ENCODE measurements at places on chromosomes 5 and 9.

DNA sequence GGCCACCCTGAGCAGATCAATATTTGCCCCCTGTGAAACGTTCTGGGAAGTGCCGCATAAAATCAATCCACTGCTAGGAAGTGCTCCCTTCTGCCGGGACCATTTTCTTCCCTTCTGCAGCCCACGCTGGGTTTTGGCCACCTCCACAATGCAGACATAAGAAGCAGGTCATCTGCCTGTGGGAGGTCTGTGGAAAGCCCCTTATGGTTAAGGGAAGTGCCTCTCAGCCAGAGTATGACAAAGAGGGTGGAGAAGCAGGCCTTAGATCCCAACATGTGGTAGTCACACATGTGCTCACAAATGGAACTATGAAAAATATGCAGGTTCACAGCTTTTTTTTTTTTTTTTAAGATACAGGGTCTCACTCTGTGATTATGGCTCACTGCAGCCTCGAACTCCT is 82.8 kb downstream of the SLC1A3 start:
- no peak overlapping the region for H3K4me3 ChIP-seq
- peaks cover 11% of the 10 kb centered on the region for H3K4me1 ChIP-seq
- H3K27ac ChIP-seq, result no peak overlapping the region
- H3K36me3 ChIP-seq, result no peaks in the 10 kb centered on the region
- DNase-seq, result no peak
- H3K27me3 ChIP-seq, result peaks cover 6% of the 10 kb centered on the region

DNA sequence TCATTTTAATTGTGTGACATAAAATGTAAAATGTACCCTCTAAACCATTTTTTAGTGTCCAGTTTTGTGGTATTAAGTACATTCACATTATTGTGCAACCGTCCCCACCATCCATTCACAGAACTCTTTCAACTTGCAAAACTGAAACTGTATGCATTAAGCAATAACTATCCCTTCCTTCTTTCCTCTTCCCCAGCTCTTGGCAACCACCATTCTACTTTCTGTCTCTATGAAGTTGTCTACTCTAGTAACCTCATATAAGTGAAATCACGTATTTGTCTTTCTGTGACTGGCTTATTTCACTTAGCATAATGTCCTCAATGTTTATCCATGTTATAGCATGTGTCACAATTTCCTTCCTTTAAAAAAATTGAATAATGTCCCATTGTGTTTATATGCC is 142.4 kb downstream of the C9orf152 start:
- H3K27me3 ChIP-seq, result no peaks in the 10 kb centered on the region
- peaks cover 34% of the 10 kb centered on the region for H3K36me3 ChIP-seq
- no peak for DNase-seq
- no peak overlapping the region for H3K4me3 ChIP-seq

DNA sequence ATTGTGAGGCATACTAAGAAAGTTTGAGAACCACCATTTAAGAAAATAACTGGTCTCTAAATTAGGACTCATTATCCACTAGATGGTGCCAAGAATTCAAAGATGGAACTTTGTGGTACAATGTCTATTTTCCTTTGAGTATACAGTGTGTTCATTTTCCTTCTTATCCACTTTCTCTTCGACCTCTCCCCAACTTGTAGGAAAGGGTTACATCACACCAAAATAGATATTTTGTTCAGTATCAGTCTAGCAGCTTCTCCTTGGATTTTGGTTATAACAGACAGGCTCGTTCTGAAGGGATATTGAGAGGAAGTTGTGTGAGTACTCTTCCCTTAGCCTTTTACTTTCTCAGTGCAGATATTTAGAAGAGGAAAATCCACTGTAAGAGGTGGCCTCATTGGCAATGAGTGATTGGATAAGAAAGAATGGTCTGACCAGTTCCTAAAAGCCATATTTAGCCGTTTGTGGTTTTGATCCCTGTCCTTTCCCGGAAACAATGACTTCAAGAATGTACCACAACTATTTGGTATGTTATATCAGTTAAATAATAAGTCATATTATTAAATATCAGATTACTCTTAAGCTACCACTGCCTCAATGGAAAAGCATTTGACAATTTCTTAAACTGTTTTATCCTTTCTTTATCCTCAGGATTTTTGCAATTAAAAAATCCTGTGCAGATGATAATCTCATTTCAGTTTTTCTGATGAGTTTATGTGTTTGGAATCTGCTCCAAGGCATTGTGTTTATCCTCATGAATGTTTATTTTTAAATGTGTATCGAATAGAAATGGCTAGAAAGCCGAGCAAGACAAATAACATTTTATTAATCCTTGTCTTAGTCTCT is 69.0 kb upstream of the GRAMD2B start:
- H3K4me3 ChIP-seq, result no peak overlapping the region
- H3K36me3 ChIP-seq, result no peaks in the 10 kb centered on the region
- H3K27ac ChIP-seq, result no peak overlapping the region
- no peak for DNase-seq
- peaks cover 18% of the 10 kb centered on the region for H3K27me3 ChIP-seq

GRCh38 chr9:112408819-112409218 is 28.9 kb downstream of the HSDL2 start:
- H3K4me1 ChIP-seq, result no peaks in the 10 kb centered on the region
- no peak overlapping the region for H3K27ac ChIP-seq
- DNase-seq, result no peak
- peaks cover 22% of the 10 kb centered on the region for H3K36me3 ChIP-seq
- no peaks in the 10 kb centered on the region for H3K27me3 ChIP-seq

All from activated T-helper 1 cell treated with anti-CD3 and anti-CD28 coated beads, Interleukin-12 subunit alpha, Interleukin-12 subunit beta, Interleukin-2, Interleukin-4 antibody, amounts not matched to agents 30 ng/mL and 10 ng/mL and 1 ng/mL, durations not matched to agents 14 hours and 24 hours and 36 hours (primary cell).